Gastrocnemius medialis (tissue), 4 donors: ENCODE measurements at places on chromosomes 16 and 17. TPM values are rescaled to one million over a fixed set of nuclear protein-coding genes. Genes with fewer than 3 reads are reported as not detected.

- DNase-seq, result no peak
Observed at GRCh38 chr16:65769776-65770438, 596.6 kb upstream of the CDH5 start.

- no peak for DNase-seq
Observed at GRCh38 chr17:37527249-37527851, 37.7 kb downstream of the DUSP14 start.

DNA sequence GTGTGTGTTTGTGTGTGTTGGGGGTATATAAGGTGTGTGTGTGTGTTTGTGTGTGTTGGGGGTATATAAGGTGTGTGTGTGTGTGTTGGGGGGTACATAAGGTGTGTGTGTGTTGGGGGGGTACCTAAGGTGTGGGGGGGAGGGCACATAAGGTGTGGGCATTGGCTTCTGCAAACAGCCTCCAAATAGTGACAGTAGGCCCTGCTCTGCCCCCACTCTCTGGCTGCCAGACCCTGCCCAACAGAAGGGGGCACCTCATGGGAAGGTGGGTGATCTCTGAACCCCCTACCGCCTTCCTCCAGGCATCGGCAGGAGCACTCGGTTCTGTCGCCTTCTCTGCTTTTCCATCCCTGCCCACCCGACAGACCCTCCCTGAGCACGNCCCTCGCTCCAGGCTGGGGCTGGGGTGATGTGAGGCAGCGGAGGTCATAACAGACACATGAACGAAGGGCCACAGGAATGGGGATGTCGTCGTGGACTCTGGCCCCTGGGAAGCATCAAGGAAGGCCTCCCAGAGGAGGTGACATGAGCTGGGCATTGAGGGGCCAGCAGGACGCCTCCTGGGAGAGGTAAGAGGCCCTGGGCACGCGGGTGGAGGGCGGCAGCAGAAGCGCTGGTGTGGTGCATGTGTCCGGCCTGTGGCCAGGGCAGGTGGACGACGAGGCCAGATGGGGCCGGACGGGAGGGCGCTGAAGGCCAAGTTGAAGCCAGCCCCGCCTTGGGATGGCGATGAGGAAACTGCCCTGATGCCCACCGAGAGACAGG, 136.6 kb upstream of the RPH3AL start:
- no peak for DNase-seq

- no peak for DNase-seq
Observed at GRCh38 chr16:5932906-5933305, 835.3 kb upstream of the EEF2KMT start.

DNA sequence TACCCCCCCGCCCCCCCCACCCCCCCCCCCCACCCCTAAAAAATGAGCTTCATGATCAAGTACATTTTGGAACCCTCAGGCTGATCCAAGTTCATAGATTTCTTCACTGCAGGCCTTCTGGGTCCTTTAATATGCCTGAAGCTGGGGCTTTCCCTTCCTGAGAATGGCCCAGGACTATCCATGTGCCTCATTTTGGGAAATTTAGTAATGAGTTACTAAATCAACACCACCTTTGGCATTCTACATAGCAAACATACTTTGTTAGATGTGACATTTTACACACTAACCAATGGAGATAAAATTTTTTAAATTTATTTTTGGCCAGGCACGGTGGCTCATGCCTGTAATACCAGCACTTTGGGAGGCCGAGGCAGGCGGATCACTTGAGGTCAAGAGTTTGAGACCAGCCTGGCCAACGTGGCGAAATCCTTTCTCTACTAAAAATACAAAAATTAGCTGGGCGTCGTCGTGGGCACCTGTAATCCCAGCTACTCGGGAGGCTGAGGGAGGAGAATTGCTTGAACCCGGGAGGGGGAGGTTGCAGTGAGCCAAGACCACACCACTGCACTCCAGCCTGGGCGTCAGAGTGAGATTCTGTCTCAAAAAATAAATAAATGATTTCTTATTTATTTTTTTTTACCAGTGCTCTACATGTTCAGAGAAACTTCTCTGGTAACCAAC, 14.0 kb downstream of the HERPUD1 start:
- no peak for DNase-seq

GRCh38 chr17:42676424-42677011, at the start of gene PLEKHH3:
PLEKHH3 (minus strand) TSS chr17:42676994; CDS start chr17:42676563, 431 bp downstream.
- no peak for DNase-seq

- DNase-seq, result no peak
Observed at GRCh38 chr17:20823905-20824304, 218.9 kb downstream of the USP22 start.

DNA sequence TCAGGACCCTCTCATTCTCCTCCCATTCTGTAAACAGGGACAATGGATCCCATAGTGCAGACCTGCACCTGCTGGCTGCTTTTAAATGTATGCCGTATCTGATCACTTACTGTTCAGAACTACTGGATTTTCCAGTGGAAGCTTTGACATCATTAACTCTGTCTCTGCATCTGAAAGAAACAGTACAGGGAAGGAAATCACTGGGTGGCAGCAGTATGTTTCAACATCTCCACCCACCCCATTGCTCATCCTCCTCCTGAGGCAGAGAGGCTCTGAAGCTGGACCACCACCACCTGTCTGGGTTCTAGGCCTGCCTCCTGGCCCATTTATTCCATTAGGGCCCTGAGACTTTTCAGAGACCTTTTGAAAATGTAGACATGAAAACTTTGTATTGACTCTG, 2.6 kb downstream of the CCL15 start:
- DNase-seq, result no peak

- DNase-seq, result no peak
Observed at GRCh38 chr17:67385122-67385988, 8.3 kb downstream of the PITPNC1 start.

DNA sequence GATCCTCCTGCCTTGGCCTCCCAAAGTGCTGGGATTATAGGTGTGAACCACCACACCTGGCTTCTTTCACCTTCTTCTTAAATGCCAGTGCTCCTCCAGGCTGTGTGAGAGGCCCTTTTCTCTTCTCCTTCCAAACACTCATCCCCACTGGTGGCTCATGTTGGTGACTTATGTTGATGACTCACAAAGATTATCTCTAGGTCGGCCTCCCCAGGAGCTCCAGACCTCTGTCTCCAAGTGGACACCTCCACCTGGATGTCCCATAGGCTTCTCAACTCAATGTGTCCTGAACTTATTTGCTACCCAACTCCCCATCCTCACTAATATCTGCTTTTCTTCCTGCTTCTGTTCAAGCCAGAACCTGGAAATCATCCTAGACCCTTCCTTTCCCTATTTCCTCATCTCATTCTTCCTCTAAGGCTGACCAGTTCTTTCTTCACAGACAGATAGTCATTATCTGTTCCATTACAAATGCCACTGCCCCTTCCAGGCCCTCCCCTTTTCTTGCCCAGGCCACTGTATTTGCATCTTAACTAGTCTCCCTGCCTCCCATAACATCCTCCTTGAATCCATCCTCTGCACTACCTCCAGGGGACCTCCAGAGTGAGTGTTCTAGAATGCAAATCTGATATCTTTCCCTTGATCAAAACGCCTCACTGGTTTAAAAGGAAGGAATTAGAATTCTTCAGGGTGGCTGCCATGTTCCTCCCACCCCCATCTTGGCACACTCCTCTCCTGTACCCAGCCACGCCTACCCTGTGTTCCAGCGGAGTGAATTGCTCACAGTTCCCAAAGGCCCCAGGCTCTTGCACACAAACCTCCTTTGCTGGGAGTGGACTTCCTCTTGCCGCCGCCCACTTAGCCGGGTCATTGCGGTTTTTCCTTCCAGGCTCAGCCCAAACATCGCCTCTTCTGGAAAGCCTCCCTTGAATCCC, 34.8 kb upstream of the FBXO47 start:
- peak; percentile 63 for DNase-seq

GRCh38 chr17:13297183-13297582, 279.4 kb upstream of the ELAC2 start:
- DNase-seq, result no peak

DNA sequence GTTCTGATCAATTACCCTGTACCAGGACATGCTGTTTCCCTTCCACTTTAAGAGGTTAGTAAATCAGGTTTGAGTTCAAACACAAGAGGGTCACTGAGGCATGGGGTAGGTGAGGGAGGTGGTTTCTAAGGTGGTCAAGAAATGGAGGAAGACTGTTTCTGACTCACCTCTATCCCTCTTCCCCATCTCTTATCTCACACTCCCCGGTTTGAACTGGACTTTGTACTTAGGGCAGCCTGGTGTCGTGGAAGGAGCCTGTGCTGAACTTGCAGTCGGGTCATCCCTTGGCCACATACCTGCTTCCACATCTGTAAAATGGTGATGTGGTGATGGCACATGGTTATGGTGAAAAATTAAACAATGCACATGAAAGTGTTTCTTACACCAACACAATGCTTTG, 17.2 kb upstream of the TMEM98 start:
- no peak for DNase-seq

DNA sequence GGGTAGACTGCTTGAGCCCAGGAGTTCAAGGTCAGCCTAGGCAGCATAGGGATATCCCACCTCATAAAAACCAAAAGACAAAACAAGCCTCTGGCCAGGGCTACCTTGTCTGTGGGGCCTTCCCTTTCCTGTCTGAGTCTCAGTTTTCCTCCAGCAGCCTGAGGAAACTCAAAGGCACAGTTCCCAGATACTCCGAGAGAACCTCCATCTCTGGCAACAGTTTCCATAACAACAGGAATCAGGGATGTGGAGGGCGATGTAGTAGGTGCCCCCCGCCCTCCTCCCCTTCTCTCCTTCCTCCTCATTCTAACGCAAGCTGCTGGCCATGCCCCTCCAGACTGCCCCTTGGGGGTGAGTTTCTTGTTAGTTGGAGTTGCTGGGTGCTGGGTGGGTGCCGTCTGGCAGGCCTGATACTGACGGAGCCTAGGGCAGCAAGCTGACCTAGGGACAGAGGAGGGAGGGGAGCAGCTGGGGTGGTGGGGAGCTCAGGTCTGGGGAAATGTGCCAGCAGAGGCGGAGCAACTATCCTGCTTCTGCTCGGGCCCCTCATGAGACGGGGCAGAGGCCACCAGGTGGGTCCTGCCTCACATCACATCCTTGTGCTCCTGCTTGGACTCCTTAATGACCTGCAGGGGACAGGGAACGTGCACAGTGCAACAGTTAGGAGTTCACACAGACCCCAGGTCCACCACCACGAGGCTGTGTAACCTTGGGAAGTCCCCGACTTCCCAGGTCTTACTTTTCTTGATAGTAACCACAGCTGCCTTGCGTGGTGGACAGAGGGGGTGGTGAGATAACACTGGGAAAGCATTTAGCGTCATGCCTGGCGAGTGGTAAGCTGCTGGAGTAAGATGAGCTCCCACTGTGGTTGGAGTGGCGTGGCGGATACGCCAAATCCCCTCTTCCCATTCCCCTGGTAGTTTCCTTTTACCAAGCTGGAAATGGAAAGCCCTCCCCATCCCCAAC, 7.8 kb upstream of the EFTUD2 start:
- no peak for DNase-seq

DNA sequence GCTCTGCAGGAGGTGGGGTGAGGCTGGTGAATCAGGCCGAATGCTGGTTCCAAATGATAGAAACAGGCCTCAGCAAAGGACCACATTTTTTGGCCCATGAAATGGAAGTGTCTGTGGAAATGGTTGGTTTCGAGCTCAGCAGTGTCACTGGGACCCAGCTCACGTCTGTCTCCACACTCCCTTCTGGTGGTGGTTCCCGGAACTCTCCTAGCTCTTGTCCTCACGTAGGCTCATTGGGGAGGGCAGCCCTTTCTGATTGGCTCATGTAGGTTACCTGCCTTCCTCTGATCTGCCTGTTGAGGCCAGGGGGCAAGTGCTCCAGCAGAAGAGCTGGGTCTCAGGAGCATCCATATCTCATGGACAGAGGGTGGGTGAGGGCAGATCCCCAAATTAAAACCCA, 4.0 kb downstream of the ALG1 start:
- no peak for DNase-seq

- DNase-seq, result no peak
Observed at GRCh38 chr16:68284847-68285246, 20.5 kb downstream of the SLC7A6 start.

GRCh38 chr17:73973586-73974409, 229.7 kb upstream of the RPL38 start:
- no peak for DNase-seq

DNA sequence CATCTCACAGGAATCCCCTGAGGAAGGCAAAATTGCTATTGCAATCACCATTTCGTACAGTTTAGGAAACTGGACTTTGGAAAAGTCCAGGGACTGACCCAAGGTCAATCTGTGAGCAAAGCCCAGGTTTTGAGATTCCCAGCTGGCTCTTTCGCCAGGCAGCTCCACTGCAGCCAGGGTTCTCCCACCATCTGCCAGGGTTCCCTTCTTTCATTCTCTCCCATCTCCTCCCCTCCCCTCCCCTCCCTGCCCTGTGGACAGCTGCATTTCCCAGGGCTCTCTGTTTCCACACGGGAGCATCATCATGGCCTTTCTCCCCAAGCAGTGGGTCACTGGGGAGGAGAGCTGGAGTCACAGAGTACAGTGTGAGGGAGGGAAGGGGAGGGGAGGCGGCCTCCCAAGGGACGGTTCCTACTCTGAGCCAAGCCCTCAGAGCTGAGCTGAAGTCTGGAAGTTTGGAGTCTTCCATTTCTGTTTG, 11.9 kb upstream of the GSDMA start:
- DNase-seq, result no peak

DNA sequence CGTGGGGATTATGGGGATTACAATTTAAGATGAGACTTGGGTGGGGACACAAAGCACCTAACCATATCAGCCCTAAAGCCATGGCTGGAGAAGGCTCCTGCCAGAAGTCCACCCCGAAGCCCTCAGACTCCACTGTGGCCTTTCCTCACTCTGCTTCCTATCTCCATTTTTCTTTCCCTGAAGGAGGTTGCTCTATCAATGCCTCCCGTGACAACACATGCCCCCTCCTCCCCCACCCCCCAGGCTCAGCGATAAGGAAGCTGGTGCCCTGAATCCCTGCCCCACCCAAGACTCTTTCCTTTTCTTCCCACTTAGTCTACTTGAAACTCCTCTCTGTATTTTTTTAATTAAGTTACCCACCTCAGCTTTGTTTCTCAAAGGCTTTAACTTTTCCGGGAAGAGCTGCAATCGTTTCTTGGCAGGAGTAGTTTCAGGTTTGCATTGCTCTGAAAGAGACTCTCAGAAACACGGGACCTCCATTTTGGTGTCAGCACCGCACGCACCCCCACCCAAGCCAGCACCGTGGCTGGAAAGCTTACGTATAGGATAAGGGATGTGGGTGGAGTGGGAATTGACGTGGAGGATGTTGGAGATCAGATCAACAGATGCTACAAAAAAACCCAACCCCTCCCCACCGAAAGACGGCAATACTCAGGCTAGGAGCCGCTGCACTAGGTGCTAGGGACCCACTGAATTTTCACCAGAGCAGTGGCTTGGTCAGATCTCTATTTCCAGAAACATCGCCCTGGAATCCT, 15.2 kb upstream of the CA4 start:
- DNase-seq, result no peak

GRCh38 chr17:78376161-78376560, 2.3 kb upstream of the PGS1 start:
- no peak for DNase-seq

GRCh38 chr16:22358000-22358399, 16.4 kb downstream of the CDR2 start:
- no peak for DNase-seq

FBXW10 gene
- 0.09 TPM for total RNA-seq

CRHR1 gene
- not detected for total RNA-seq

NHLRC4 gene
- 0.42 TPM for total RNA-seq

IRX6 gene
- 0.39 TPM for total RNA-seq

ALDH3A1 gene
- 0.18 TPM for total RNA-seq

LRRC3C gene
- not detected for total RNA-seq

C16orf89 gene
- total RNA-seq, result not detected

SRL gene
- 519 TPM for total RNA-seq

PERCC1 gene
- not detected for total RNA-seq

RHBDL3 gene
- not detected for total RNA-seq
